ENCODE measurements at places on chromosomes 2 and 18. TPM values are rescaled to one million over a fixed set of nuclear protein-coding genes. Genes with fewer than 3 reads are reported as not detected.

- no peak for DNase-seq
Measured at GRCh38 chr2:66724241-66724640, 289.3 kb downstream of the MEIS1 start.

ASXL3 gene
- not detected for total RNA-seq

LRRC30 gene
- total RNA-seq: not detected

REEP1 gene
- total RNA-seq: 2.0 TPM

DNA sequence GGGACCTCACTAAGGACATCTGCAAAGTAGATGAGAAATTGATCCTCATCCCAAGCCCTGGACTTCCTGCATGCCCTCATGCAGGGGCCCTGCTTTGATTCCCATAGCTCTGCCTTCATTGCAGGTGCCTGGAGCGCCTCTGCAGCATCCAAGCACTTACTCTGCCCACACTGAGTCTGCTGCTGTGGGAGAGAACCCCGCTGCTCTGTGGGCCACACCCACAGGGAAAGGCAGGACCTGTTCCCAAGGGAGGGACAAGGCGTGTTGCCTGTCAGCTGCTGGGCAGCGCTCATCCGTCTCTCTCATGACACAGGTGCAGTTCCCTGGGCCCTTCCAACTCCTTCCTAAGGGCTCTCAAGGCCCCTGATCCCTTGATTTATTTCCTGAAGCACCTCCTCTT lies 266.8 kb upstream of the SMIM21 start:
- DNase-seq: no peak

- DNase-seq: no peak
Measured at GRCh38 chr2:211157211-211157610, 600.8 kb downstream of the CPS1 start.
